ENCODE measurements at places on chromosomes 12 and 14.

DNA sequence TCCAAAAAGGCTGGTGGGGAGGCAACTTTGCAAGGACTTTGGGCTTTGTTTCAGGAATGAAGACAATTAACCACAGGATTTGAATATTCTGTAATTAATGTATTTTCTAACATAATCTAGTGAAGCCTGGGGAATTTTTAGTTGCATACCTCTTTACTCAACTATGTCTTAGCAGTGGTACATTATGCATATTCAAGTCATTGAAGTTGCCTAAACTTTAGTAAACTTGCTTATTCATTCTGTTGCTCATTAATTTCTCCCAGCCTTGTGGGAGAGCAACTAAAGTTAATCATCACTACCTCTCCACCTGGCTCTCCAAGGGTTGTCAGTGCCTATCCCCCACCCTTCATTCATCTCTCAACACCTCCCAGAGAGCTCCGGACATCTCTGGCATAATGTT lies 54.2 kb downstream of the IFNG-AS1 start:
- DNase-seq = no peak

- no peak for DNase-seq
These were observed 331 bp downstream of the NCKAP1L start for GRCh38 chr12:54497883-54498282.

- no peak for DNase-seq
These were observed 128.0 kb downstream of the RFLNA start for GRCh38 chr12:124422570-124423523.

DNA sequence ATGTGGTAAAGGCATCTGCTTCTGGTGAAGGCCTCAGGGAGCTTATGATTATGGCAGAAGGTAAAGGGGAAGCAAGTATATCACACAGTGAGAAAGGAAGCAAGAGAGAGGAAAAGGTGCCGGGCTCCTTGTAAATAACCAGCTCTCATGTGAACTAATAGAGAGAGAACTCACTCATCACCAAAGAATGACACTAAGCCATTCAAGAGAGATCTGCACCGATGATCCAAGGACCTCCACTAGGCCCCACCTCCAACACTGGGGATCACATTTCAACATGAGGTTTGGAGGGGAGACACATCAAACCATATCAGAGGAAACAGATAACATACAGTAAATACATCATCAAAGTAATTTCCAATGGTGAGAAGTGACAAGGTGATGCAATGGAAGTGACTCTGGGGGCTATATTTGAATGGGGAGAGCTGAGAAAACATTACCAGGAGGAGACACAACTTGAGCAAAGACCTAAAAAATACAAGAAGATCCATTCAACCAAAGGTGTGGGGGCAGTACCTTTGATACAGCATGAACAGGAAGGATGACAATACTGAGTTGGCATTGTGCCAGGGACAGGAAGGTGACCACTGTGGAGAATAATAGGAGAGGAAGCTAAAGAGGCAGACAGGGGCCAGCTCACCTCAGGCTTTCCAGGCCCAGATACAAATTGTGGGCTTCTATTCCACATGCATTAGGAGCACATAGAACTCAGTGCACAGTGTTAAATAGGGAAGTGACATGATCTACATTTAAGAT lies 134.4 kb upstream of the GRIP1 start:
- DNase-seq = no peak

- DNase-seq = no peak
These were observed 8.0 kb upstream of the ACTN1 start for GRCh38 chr14:68986926-68987652.

GRCh38 chr14:95404583-95404982 lies 84.9 kb upstream of the CLMN start:
- no peak for DNase-seq

- no peak for DNase-seq
These were observed 20.9 kb downstream of the ZC2HC1C start for GRCh38 chr14:75090353-75090752.

- DNase-seq = no peak
These were observed 2.6 kb downstream of the YAF2 start for GRCh38 chr12:42235426-42235825.

- DNase-seq = no peak
These were observed 42.1 kb upstream of the USP44 start for GRCh38 chr12:95593266-95593871.

GRCh38 chr14:29215853-29216252 lies 449.3 kb downstream of the FOXG1 start:
- DNase-seq = no peak

GRCh38 chr12:8499616-8500015 lies 13.7 kb upstream of the CLEC4D start:
- DNase-seq = no peak

- DNase-seq = peak; percentile 45
These were observed 24.3 kb downstream of the MVK start for GRCh38 chr12:109597795-109598427.

DNA sequence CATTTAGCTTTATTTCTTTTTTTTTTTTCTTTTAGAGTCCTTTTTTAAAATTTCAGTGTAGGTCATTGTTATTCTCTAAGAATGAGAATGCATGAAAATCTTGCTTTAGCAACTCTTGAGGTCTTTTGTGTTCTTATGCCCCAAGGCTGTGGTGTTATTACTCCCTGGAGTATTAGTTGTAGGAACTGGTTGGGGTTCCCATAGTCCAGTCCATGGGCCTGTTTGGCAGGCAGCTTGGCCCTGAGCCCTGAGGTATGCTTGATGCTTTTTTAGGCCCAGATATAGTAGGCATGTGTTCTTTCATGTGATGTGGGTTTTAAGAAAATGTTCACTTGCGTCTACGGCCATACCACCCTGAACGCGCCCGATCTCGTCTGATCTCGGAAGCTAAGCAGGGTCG lies 1.6 kb downstream of the FAM234B start:
- no peak for DNase-seq

- no peak for DNase-seq
These were observed 414.3 kb downstream of the TMEM121 start for GRCh38 chr14:105940534-105941225.

DNA sequence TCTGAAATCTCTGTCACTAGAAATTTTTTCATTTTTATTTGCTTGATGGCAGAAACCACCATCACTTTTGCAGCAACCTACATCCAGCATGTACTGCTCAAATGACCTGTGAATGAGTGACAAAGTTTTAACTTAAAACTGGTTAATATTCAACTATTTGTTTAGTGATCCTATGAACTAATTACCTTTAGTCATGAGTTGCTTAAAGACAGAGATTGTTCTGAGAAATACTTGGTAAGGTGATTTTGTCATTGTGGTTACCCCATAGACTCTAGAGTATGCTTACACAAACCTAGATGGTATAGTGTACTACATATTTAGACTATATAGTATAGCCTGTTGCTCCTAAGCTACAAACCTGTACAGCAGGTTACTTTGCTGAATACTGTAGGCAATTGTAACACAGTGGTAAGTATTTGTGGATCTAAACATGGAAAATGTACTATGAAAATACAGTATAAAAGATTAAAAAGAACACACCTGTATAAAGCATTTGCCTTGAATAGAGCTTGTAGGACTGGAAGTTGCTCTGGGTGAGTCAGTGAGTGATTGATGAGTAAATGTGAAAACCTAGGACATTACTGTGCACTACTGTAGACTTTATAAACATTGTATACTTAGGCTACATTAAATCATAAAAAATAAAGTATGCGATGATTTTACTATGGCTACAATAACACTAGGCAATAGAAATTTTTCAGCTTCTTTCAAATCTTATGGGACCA lies 256.6 kb upstream of the PPFIA2 start:
- DNase-seq = no peak

DNA sequence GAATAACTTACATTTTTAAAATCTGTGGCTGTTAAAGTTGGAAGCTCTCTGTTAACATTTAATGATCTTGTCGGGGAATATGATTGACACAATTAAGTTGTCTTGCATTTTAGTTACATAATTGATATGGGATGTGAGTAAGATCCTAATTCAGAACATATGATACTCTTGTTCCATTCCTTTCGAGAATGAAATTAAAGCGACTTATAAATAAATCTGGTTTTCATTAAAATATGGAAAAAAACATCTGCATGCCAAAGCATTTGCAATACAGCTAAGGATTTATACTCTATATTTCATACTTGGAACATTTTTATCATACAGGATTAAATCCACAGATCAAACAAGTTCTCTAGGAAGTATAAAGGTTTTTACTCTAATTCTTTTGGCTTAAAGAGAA lies 52.0 kb downstream of the SLC38A6 start:
- DNase-seq = no peak

DNA sequence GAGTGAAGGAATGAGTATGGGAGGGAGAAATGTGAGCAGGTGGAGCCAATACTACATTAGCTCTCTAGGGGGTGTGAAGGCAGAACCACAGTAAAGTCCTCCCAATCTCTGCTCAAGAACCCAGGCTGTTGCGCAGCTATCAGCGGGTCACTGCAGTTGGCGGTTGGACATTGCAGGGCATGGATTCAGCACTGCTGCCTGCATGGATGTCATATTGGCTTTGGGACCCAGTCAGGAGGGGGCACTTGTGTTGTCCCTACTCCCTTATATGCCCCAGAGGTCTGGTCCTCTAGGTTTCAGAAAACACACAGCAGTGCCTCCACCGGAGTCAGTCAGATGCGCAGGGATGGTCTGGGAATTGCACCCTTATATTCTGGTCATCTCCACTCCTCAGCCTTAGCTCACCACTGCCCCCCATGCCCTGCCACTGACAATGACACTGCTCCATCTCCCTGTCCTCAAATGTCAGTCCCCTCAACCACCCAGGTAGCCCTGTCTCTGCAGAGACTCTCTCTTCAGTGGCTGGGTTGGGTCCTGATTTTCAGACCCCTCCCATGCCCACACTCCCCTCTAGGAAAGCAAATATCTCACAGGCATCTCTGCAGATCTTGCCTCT lies 9.6 kb downstream of the ZDHHC22 start:
- DNase-seq = no peak

DNA sequence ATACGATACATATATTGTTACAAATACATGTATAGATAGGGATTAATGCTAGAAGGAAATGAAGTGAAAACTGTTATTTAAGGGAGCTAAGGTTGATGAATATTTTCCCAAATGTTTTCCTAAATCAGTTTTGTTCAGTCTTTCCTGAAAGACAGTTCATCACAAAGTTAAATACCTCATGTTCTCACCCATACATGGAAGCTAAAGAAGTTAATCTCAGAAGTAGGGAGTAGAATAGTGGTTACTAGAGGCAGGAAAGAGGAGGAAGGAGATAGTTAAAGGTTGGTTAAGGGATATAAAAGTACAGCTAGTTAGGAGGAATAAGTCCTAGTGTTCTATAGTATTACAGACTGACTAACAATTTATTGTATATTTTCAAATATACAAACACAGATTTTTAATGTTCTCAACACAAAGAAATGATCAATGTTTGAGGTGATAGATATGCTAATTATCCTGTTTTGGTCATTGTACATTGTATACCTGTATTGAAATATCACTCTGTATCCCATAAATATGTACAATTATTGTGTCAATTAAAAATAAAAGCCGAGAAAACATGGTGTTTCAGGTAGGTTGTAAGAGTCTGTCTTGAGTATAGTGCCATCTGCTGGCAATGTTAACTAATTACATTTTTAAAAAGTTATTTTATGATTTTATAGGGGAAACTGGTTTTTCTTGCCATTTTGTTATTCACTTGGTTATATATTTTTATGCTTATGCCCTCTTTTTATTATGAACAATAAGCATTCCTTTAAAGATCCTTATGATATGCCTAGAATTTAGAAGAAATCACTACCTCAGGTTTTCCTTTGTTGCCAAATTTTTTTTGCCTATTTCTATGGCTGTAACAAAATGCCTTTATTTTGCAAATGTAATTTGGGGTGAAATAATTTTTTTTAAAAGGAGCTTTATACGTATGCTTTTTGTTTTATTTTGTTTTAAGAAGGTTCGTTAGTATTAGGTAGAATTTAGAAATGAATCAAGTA lies 26.9 kb downstream of the ZDHHC17 start:
- no peak for DNase-seq

GRCh38 chr14:103045371-103045869 lies 11.9 kb downstream of the CDC42BPB start:
- no peak for DNase-seq

DNA sequence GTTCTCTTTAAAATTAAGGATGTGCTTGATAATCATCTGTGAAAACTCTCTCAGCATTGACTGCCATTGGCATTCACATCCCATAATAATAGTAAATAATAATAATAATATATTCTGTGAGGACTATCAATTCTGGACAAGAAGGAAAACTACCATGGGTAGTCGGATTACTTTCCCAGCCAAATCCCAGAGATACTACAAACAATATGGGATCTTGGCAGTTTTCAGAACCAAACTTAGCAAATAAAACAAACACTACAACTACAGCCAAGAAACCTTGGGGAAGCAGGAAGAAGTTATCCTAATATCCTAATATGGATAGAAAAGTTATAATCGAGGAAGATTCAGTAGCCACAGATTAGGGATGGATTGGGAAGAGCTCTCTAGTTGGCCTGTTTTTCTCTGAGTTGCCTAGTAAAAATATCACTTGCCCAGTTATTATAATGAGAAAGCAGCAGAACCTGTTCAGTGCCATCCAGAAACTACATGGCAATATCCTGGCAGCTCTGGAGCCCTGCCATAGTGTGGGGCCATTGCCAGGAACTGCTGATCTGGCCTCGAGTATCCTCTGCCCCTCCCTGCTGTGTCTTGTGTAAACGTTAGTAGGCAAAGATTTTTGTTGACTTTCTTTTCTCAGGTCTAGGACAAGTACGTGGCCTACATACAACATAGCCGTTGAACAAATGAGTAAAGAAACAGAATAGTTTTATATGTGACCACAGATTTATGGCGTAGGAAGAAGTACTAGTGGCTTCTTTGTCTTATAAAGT lies 193.5 kb downstream of the SLC2A13 start:
- DNase-seq = no peak

DNA sequence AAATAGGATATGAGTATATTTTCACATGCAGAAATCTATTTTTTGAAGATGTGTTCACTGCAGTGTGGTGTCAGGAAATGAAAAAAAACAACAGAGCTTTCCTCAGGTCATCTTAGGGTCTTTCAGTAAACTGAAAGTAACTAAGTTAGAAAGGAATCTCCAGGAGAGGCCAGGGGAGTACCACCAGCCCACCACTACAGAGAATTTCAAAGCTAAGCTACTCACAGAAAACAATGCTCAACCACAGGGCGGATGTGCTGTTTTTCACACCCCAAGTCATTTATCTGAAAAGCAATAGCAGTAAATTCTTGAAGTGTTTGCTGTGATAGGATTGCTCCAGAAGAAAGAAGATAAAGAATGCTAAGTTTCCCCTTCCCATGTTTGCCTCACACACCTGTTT lies 79.0 kb downstream of the IFNG start:
- DNase-seq = no peak

GRCh38 chr12:119593578-119594398 lies at the start of gene TMEM233:
TSS of gene TMEM233 (plus strand) at chr12:119593774. CDS start at chr12:119593849, 75 bp downstream.
- DNase-seq = no peak

- no peak for DNase-seq
These were observed 1.4 kb downstream of the BCL11B start for GRCh38 chr14:99270458-99271220.

Data from stimulated activated CD4-positive, alpha-beta T cell treated with anti-CD3 and anti-CD28 coated beads, TNF-alpha, amount 100 ng/mL, for 48 hours (primary cell).